ENCODE measurements at places on chromosomes 6 and 20.
A peak's percentile ranks its signal among the peaks of the same experiment; 100 is the strongest.

DNA sequence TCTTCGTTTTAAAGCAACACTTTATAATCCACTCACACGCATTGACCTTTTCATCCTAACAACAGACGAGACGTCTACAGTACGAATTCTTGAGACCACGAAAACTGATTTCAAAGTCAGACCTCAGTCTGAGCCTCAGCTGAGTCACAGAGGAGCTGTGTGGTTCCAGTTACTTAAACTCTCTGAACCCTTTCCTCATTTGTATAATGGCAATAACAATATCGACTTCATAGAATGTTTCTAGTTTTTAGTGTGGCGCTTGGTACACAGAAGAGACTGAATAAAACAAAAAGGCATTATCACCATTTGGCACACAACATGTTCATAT, 236.9 kb downstream of the ATXN1 start:
- no peak for DNase-seq

- DNase-seq, result no peak
Observed at GRCh38 chr6:96460052-96460700, 61.4 kb upstream of the UFL1 start.

- DNase-seq, result no peak
Observed at GRCh38 chr6:128511506-128511905, 8.9 kb downstream of the PTPRK start.

- no peak for DNase-seq
Observed at GRCh38 chr6:84774157-84774984, 10.0 kb upstream of the TBX18 start.

DNA sequence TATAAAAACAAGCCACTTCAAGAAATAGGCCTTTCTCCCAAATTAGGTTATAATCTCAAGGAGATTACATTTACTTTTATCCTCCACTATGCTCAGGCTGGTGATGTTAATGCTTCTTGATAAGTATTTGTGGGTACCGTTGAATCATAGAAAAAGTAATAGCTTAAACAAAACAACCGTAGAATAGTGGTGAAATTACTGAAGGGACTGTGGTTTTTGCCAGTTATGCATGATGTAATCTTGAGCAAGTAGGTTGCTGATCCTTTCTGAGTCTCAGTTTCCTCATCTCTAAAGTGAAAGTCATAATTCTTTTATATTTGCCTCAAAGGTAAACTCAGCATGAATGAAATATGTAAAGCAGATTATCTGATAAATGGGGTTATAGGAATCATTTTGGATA, 187.3 kb upstream of the JAG1 start:
- DNase-seq, result peak; percentile 29
